Heart left ventricle (tissue), 16 donors: ENCODE measurements at places on chromosomes 7 and 10. TPM values are rescaled to one million over a fixed set of nuclear protein-coding genes. Genes with fewer than 3 reads are reported as not detected.

Gene CALHM1
- not detected for polyA plus RNA-seq

DNA sequence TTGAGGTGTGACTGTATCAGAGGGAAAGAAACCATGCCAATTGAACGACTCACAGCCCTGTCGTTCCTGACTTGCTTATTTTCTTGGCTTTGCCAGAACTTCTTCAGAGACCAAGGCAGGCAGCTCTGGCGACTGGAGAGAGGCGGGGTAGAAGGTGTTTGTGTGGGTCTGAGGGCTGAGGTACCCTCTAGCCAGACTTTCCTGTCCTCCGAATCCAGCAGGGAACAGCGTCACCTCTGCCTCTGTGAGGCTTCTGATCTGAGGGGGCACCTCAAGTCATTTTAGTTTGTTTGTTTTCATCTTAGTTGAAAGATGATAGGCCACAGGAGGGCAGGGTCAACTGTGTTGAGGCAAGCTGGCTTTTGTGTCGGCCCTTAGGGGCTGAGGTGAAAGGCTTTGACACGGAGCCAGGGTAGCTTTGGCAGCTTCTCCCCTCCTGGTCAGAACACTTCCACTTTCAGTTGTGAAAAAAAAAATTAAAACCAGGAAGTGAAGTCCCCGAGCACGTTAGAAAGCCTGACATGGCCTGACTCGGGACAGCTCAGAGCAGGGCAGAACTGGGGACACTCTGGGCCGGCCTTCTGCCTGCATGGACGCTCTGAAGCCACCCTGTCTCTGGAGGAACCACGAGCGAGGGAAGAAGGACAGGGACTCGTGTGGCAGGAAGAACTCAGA is 1.9 kb downstream of the ACSL5 start:
- H3K27ac ChIP-seq: peak overlapping the region; percentile 67
- H3K36me3 ChIP-seq: no peaks in the 10 kb centered on the region
- no peaks in the 10 kb centered on the region for H3K27me3 ChIP-seq
- peak; percentile 73 for DNase-seq
- no peak overlapping the region for H3K4me3 ChIP-seq

GRCh38 chr7:29372351-29373090 is 177.9 kb downstream of the CHN2 start:
- H3K27me3 ChIP-seq: no peaks in the 10 kb centered on the region
- no peaks in the 10 kb centered on the region for H3K36me3 ChIP-seq
- DNase-seq: no peak
- peaks cover 11% of the 10 kb centered on the region for H3K4me1 ChIP-seq
- H3K4me3 ChIP-seq: no peak overlapping the region
- H3K27ac ChIP-seq: no peak overlapping the region

GRCh38 chr7:140672382-140673062 is at the start of gene ADCK2:
Gene ADCK2, plus strand, starts transcription at chr7:140672945. Its CDS starts 386 bp downstream, at chr7:140673331.
- H3K36me3 ChIP-seq: no peaks in the 10 kb centered on the region
- peaks cover 34% of the 10 kb centered on the region for H3K4me1 ChIP-seq
- H3K27me3 ChIP-seq: no peaks in the 10 kb centered on the region
- peak within 1 kb of the TSS; percentile 68 for H3K4me3 ChIP-seq

GRCh38 chr7:55160539-55160938 is 141.7 kb downstream of the EGFR start:
- no peak overlapping the region for H3K4me3 ChIP-seq
- no peaks in the 10 kb centered on the region for H3K27me3 ChIP-seq
- no peak for DNase-seq
- no peaks in the 10 kb centered on the region for H3K4me1 ChIP-seq
- H3K27ac ChIP-seq: no peak overlapping the region

DNA sequence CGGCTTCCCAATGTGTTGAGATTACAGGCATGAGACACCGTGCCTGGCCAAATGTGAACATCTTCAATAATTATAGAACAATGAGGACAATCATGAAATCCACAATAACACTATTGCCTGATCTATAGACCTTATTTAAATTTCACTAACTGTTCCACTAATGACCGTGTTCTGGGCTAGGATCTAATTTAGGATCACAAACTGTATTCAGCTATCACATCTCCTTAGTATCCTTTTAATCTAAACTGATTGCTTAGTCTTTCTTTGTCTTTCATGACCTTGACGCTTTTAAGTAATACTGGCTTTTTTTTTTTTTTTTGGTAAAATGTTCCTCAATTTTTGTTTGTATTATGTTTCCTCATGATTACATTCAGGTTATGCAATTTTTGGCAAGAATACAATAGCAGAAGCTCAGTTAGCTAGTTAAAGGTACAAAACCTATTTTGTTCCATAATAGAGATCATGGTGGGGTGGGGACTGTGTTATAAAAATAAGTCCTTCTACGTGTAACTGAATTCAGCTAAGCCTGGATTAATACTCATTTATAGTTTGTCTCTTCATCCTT is 158.4 kb downstream of the AOAH start:
- H3K27ac ChIP-seq: no peak overlapping the region
- no peaks in the 10 kb centered on the region for H3K27me3 ChIP-seq
- no peaks in the 10 kb centered on the region for H3K36me3 ChIP-seq
- DNase-seq: no peak
- H3K4me3 ChIP-seq: no peak overlapping the region
- H3K4me1 ChIP-seq: peaks cover 24% of the 10 kb centered on the region

Gene ADRB1
- 7.3 TPM for polyA plus RNA-seq

Gene GJD4
- not detected for polyA plus RNA-seq

GRCh38 chr7:12315049-12315448 is 88.6 kb downstream of the VWDE start:
- no peaks in the 10 kb centered on the region for H3K4me1 ChIP-seq
- no peaks in the 10 kb centered on the region for H3K27me3 ChIP-seq
- no peak overlapping the region for H3K27ac ChIP-seq
- H3K36me3 ChIP-seq: no peaks in the 10 kb centered on the region
- no peak for DNase-seq
- H3K4me3 ChIP-seq: no peak overlapping the region

DNA sequence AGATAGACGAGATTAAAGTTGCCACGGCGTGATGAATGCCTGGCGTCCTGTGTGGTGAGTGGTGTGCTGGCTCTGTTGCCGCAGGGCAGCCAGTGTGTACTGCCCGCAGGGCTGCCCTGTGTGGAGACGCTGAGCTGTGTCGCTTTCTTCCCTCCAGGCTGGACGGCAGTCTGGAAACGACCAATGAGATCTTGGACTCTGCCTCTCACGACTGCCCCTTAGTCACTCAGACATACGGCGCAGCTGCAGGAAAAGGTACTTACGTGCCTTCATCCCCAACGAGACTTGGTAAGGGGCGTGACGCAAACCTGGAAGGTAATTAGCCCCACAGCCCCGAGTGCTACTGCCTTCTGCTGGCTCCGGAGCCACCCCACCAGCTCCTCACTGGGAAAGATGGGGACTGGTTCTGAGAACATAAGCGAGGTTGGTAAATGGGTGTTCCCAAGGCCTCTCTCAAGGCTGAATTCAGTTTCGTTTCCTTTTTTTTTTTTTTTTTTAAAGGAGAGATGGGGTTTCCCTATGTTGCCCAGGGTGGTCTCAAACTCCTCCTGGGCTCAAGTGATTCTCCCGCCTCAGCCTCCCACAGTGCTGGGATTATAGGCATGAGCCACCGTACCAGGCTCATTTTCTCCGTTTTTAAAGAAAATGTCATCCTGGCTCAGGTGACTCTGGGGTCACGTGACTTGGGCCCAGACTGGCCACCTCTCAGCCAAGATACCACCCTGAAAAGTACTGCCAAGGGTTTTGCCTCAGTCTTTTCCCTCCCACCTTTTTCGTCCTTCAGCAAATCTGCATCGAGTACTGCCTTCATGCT is 39.6 kb downstream of the WIPI2 start:
- no peaks in the 10 kb centered on the region for H3K27me3 ChIP-seq
- no peak overlapping the region for H3K27ac ChIP-seq
- H3K4me1 ChIP-seq: peaks cover 14% of the 10 kb centered on the region
- H3K36me3 ChIP-seq: peaks cover 79% of the 10 kb centered on the region

Gene PTPRE
- 18.4 TPM for polyA plus RNA-seq

Gene OR6V1
- not detected for polyA plus RNA-seq

DNA sequence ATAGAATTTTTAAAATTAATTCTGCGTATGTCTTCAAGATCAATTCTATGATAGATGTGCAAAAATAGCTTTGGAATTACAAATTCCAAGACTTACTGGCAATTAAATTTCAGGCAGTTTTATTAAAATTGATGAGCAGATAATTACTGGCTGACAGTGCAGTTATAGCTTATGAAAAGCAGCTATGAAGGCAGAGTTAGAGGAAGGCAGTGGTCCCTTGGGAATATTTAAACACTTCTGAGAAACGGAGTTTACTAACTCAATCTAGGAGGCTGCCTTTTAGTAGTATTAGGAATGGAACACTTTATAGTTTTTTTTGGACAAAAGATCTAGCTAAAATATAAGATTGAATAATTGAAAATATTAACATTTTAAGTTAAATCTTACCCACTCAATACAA is 70.8 kb downstream of the CFTR start:
- no peak for DNase-seq
- no peaks in the 10 kb centered on the region for H3K27me3 ChIP-seq
- H3K4me3 ChIP-seq: no peak overlapping the region
- H3K36me3 ChIP-seq: no peaks in the 10 kb centered on the region
- no peak overlapping the region for H3K27ac ChIP-seq

- no peak overlapping the region for H3K4me3 ChIP-seq
- peaks cover 4% of the 10 kb centered on the region for H3K4me1 ChIP-seq
- no peaks in the 10 kb centered on the region for H3K27me3 ChIP-seq
- DNase-seq: no peak
- H3K36me3 ChIP-seq: no peaks in the 10 kb centered on the region
Measured at GRCh38 chr10:12508165-12508564, 158.8 kb downstream of the CAMK1D start.

Gene EN2
- not detected for polyA plus RNA-seq

- no peak for DNase-seq
- no peaks in the 10 kb centered on the region for H3K27me3 ChIP-seq
- H3K27ac ChIP-seq: no peak overlapping the region
- no peaks in the 10 kb centered on the region for H3K4me1 ChIP-seq
- H3K36me3 ChIP-seq: no peaks in the 10 kb centered on the region
Measured at GRCh38 chr10:48594803-48595538, 9.9 kb downstream of the ARHGAP22 start.

DNA sequence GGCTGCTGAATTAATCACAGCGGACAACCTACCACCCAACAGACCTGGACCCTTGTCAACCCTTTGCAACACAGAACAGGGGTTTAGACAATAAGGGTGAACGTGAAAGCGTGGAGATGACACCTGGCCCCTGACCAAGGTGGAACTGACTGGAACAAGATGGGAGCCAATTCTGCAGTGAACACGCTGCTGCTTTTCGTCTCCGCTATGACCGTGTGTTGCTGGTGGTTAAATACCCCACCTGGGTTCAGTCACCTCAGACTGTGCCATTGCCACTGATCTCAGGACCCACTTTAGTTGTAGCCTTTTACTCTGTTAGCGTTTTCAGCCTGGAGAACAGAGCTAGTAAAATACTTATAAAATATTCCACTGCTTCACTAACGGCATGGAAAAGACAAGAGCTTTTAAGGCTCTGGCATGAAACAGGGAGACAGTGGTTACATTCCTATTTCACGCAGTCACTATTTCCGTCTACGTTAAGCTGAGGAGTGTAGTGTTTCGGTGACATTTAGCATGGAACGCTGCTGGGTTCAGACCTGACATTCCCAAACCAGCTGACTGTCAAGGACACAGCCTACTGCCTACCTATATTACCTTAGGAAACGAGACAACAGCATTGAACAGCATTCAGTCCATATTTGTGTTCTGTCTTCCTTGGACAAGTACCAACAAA is 119.5 kb upstream of the PRSS1 start:
- no peak overlapping the region for H3K27ac ChIP-seq
- peaks cover 53% of the 10 kb centered on the region for H3K27me3 ChIP-seq
- H3K4me3 ChIP-seq: no peak overlapping the region
- no peaks in the 10 kb centered on the region for H3K4me1 ChIP-seq

DNA sequence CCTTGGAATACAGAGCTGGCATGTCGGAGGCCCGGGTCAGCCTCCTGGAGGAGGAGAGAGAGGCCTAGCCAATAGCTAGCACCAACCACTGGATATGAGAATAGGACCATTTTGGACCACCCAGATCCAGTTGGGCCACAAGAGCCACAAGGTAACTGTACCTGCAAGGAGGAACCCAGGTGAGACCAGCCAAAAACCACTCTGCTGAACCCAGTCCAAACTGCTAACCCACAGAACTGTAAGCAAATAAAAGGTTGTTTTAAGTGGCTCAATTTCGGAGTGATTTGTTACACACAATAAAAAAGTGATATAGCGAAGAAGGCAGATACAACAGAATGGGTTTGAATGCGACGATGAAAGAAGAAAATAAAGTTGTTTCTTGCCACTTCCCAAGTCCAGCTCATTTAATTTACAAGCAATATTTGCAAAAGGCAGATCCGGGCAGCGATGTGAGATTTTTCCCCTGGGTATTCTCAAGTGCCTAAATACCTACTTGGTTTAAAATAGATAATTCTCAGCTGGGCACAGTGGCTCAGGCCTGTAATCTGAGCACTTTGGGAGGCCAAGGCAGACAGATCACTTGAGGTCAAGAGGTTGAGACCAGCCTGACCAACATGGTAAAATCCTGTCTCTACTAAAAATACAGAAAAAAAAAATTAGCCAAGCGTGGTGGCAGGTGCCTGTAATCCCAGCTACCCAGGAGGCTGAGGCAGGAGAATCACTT is 23.1 kb downstream of the ZNF467 start:
- H3K4me1 ChIP-seq: no peaks in the 10 kb centered on the region
- H3K4me3 ChIP-seq: no peak overlapping the region
- DNase-seq: no peak

GRCh38 chr7:120611975-120612374 is 246.0 kb downstream of the TSPAN12 start:
- no peak for DNase-seq
- no peaks in the 10 kb centered on the region for H3K27me3 ChIP-seq
- no peaks in the 10 kb centered on the region for H3K4me1 ChIP-seq
- no peak overlapping the region for H3K4me3 ChIP-seq
- H3K36me3 ChIP-seq: no peaks in the 10 kb centered on the region

Gene FOXI2
- 0.30 TPM for polyA plus RNA-seq

DNA sequence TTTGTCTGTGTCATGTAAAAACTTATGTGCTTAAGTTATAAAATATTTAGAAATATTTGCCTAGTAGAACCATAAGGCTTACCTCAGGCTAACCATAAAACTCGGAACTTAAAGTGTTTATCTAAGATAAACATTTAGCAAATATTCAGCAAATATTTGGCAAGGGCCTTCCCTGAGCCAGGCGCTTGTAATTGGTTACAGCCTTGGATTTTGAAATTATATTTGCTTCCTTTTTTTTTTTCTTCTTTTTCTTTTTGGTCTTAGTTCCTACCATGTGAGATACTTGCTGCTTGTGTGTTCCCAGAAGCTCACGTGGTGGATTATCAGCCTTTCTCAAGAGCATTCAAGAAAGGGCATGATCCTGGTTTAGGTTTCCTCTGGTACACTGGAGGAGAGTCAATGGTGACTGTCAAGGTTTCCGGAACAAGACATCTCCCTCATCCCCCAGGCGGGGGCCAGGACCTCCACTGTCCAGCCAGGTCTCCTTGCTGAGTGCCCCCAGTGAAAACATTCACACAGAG is 5.2 kb upstream of the BRI3 start:
- DNase-seq: no peak
- H3K27me3 ChIP-seq: no peaks in the 10 kb centered on the region
- no peaks in the 10 kb centered on the region for H3K36me3 ChIP-seq
- no peak overlapping the region for H3K27ac ChIP-seq
- H3K4me3 ChIP-seq: no peak overlapping the region

Gene CTAGE8
- 0.07 TPM for polyA plus RNA-seq
